ENCODE measurements at places on chromosomes 5 and 9. TPM values are rescaled to one million over a fixed set of nuclear protein-coding genes. Genes with fewer than 3 reads are reported as not detected.

Gene FCN2
- 1.2 TPM for total RNA-seq

Gene FAM151B
- 5.0 TPM for total RNA-seq

Gene MSX2
- total RNA-seq = 0.47 TPM

Gene NKD2
- total RNA-seq = 36.5 TPM

Gene HRH2
- total RNA-seq = 3.2 TPM

Gene PCDHAC2
- 5.8 TPM for total RNA-seq

Gene TYRP1
- 2.4 TPM for total RNA-seq

Gene RAI14
- 59.8 TPM for total RNA-seq

Gene ADGRV1
- 14.5 TPM for total RNA-seq

Gene KCNIP1
- 4.7 TPM for total RNA-seq

Gene OBP2A
- total RNA-seq = 0.64 TPM

Data from metanephros (tissue), 2 donors.